ENCODE measurements at places on chromosomes 4 and X. TPM values are rescaled to one million over a fixed set of nuclear protein-coding genes. Genes with fewer than 3 reads are reported as not detected.

CXCL10 gene
- total RNA-seq = not detected

ARL9 gene
- total RNA-seq = not detected

RASL11B gene
- total RNA-seq = 0.32 TPM

GPC4 gene
- total RNA-seq = 3.6 TPM

SPANXC gene
- not detected for total RNA-seq

MAGED4 gene
- 3.5 TPM for total RNA-seq

NMU gene
- not detected for total RNA-seq

NOX1 gene
- not detected for total RNA-seq

POF1B gene
- total RNA-seq = 0.21 TPM

FAM53A gene
- 2.1 TPM for total RNA-seq

UNC5C gene
- total RNA-seq = 0.43 TPM

TCP11X2 gene
- not detected for total RNA-seq

Measured in SK-MEL-5 (cell line).